ENCODE measurements at places on chromosomes 16 and 17. TPM values are rescaled to one million over a fixed set of nuclear protein-coding genes. Genes with fewer than 3 reads are reported as not detected.

GRCh38 chr17:43900858-43901754, 6.2 kb downstream of the MPP2 start:
- DNase-seq = no peak

GRCh38 chr16:78390092-78390491, 290.6 kb downstream of the WWOX start:
- no peak for DNase-seq

GRCh38 chr17:80621335-80621996, 76.8 kb downstream of the RPTOR start:
- no peak for DNase-seq

Gene MRPS7
- total RNA-seq = 45.7 TPM

GRCh38 chr16:27253526-27253930, 15.0 kb downstream of the NSMCE1 start:
- DNase-seq = no peak

Gene KANSL1
- total RNA-seq = 67.8 TPM

- peak; percentile 47 for DNase-seq
Observed at GRCh38 chr17:68087851-68088250, 52.3 kb downstream of the KPNA2 start.

DNA sequence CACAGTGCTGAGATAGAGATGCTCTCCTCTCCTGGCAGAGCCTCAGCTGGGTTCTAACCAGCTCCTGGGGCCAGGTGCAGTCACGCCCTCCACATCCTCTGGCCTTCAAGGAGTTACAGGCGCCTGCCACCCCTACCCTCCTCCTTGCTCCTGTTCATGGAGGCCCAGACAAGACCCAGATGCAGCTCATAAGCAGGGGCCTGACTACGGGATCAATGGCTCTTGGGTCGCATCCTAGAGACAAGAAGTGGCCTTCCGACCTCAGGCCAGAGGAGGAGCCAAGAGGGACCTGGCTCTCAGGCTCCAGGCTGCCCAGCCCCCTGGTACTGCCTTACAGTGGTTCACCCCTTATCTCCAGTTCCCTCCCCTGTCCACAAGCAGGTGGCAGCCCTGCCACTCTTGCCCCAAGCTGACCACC, 23.0 kb downstream of the ARHGAP27 start:
- DNase-seq = no peak

DNA sequence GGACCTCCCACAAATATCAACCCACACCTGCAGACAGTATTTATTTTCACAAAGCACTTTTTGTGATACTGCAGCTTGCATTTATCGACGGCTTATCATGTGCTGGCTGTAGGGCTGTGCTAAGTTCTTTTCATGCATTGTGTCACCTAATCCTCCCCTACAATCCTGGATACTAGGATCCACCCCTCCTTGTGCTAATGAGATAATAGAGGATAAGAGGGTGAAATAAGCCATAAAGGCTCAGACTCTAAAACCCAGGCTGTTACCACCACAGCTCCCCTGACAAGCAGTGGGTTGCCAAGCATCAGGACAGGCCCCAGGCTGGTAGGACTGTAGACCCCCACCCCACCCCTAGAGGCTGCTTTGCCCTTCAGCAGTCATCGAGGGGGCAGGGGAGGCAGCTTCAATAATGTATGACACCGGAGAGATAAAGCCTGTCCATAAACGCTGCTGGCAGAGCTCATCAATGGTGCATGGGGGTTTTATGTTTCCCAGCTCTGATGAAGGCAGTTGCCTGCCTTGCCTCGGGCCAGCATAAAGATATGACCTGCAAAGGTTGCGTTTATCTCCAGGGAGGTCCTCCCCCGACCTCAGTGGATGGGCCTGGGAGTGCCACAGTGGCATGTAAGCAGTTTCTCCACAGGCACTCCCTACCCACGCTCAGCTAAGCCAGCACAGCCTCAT, 73.9 kb upstream of the C16orf82 start:
- no peak for DNase-seq

Gene TP53TG3C
- not detected for total RNA-seq

DNA sequence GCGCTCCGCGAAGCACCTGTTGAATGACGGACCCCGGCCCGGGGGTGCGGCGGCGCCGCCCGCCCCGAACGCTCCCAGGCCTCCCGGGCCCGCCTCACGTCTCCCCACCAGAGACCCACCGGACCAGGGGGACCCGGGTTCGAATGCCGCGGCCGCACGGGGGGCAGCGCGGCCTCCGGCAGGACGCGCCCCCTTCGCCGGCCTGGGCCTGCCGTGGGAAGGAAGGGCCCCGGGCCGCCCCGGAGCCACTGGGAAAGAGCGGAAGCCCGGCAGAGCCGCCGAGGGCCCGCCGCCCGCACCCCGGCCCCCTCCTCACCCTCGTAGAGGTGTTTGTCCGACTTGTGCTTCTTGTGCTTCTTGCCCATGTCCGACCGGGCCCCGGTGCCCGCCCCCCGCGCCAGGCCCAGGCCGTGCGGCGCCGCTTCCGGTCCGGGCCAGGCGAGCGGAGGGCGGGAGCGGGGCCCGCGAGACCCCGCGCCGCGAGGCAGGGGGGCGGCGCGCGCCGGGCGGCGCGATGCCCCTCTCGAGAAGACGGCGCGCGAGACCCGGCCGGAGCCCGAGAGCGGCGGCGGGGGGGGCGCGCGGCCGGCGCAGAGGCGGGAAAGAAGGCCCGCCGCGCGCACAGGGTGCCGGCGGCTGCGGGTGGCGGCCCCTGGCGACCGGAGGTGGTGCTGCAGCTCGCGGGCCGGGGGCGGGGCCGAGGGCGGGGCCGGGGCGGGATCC, at the start of gene BRD7:
TSS of gene BRD7 (minus strand) at position 579 of the 723 bp plus-strand sequence. CDS start at position 365, 214 bp downstream.
- DNase-seq = peak; percentile 89

Gene PLEKHG4
- 4.0 TPM for total RNA-seq

Gene CCL8
- total RNA-seq = 2.1 TPM

DNA sequence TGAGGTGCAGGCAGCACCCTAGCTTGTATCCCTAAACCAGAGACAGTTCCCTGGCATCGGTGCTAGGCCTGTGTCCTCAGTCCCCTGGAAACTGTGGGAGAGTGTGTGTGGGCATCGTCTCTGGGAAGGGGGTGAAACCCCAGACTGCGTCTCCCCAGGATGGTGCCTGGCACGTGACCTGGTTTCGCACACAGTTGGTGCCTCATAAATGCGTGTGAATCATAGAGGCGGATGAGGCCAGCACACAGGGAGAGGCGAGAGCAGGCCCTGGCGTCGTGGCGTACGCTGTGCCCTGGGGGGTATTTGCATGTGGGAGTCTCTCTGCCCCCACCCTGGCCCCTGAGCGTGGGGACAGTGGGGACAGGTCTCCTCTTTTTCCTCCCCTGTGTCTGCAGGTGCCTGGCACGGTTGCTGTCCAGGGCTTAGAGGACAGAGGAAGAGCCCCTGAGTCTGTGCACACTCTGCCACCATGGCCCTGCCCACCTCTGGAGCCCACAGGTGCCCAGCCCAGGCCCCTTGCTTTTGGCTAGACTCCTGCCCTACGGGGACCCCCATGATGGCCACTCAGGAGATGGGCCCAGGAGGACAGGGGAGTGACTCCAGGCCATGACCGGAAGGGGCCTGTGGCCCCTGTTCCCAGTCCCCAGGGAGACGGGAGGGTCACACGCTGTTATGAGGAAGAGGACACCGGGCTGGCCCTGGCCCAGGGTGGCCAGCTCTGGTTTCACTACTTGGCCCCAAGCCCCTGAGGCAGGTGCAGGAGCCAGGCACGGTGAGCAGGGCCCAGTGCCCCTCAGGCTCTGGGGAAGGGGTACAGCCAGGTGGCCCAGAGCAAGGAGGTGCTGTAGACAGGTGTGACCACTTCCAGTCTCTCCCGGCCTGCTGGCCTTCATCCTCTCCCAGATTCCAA, 1.3 kb upstream of the FSCN2 start:
- DNase-seq = no peak
